Mucosa of descending colon (tissue), 3 donors: ENCODE measurements at places on chromosomes 7 and 10. TPM values are rescaled to one million over a fixed set of nuclear protein-coding genes. Genes with fewer than 3 reads are reported as not detected.

DNA sequence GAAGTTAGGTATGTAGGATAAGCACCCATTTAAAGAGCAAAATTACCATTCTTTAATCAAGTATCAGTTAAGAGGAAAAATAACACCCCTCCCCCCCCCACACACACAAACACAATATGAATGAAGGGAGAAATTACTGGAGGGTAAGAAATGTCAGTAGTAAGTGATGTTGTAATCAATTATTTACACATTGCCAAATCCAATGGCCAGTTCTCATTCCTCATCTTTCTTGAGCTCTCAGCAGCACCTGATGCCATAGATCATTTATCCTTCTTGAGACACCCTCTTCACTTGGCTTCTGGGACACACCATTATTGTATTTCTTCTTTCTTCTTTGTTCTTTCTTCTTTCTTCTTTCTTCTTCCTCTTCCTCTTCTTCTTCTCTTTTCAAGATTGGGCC lies 33.7 kb upstream of the FAM3C start:
- no peak for DNase-seq

DNA sequence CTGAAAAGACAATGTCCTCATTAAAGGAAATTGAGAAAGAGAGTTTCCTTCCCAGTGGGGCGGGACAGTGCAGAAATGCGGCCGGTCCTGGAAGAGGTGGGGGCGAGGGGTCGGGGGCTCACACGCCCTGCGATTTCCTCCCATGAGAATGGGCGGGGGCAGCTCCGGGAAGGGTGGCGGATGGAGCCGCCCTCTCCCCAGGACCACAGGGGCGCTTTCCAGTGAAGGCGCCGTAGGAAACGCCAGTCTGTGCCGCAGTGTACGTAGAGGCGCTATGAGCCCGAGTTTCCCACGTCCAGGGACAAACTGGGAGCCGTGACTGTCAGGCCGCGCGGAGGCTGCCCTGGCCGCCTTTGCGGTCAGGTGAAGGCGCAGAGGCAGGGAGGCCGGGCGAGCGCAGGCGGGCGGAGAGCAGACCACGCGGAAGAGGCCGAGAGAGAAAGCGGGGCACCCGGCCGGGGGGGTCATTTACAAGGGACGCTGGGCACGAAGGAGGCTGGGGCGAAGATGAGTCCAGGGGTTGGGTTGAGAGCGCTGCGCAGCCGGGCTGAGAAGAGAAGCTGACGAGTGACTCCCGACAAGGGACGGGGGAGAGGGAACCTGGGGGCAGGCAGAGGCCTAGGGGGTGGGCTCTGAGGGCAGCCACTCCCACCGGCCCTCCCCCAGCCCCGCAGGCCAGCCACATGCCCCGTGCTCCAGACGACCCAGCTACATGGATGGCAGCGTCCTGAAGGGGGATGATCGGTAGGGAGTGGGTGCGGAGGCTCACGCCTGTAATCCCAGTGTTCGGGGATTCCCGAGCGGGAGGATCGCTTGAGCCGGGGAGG lies 45.0 kb downstream of the ALOX5 start:
- peak; percentile 54 for DNase-seq

DNA sequence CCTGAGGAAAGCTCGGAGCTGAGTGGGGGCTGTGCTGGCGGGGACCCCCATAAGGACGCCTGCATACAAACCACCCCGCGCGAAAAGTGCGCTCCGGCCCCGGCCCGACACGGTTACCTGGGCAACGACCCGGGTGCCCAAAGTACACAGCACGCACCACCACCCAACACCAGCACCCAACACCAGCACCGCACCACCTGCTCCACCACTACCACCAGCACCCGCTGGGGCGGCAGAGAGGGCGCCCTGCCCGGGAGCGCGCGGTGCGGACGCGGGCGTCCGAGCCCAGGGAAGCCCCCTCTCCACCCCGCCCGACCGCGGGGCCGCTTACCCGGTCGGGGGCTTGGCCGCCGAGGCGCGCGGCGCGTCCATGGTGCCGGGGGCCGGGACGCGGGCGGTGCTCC lies 345 bp downstream of the COBL start:
- DNase-seq, result peak; percentile 73

GRCh38 chr10:13346283-13347042 lies 1.6 kb downstream of the SEPHS1 start:
- DNase-seq, result peak; percentile 37

Gene CFAP70
- 0.94 TPM for total RNA-seq

Gene MAGI2
- 14.5 TPM for total RNA-seq

DNA sequence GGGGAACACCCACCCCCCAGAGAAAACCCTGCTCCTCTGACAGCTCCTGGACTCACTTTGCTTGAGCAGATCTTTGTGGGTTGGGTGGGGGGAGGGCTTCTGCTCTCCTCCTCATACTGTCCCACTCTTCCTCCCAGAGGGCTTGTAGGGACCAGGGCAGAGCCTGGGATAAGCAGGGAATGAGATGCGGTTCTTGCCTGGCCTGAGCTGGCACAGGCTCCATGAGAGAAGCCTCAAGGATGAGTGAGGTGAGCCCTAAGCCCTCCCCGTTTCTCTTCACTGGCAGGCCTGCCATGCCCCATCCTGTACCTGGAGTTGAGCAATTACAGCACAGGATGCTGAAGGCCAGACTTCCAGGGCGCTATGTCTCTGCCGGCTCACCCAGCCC lies 134.7 kb downstream of the ADAM12 start:
- DNase-seq, result no peak

- DNase-seq, result no peak
Observed at GRCh38 chr10:116521424-116522290, 24.1 kb upstream of the PNLIP start.

DNA sequence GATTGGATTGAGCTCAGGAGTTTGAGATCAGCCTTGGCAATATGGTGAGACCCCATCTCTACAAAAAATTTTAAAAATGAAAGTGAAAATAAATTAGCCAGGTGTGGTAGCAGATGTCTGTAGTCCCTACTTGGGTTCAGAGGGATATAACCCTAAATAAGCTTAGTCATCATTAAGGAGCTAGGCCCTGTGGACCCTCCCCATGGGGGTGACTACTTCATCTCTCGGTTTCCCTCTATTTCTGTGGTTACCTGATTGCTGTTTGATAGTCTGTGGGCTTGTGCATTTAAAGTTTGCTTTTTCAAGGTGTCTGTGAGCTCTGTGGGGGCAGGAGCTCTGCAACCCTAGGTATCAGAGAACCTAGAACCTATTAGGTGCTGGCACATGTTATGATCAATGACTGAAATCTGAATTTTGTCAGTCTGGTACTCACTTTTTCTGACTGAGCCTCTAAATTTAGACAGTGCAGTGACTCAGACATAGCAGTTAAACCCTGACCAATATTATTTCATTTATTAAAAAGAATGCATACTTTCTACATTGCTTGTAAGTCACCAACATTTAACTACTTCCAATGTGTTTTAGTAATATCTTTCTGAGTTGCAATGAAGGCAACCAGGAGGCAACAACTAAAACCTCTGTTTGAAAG lies 8.1 kb upstream of the CUZD1 start:
- DNase-seq, result no peak

GRCh38 chr7:29564496-29565223 lies 1.0 kb downstream of the PRR15 start:
- DNase-seq, result peak; percentile 82

Gene VGF
- 0.46 TPM for total RNA-seq

Gene POU6F2
- not detected for total RNA-seq
